ENCODE measurements at places on chromosomes 6 and 20.

DNA sequence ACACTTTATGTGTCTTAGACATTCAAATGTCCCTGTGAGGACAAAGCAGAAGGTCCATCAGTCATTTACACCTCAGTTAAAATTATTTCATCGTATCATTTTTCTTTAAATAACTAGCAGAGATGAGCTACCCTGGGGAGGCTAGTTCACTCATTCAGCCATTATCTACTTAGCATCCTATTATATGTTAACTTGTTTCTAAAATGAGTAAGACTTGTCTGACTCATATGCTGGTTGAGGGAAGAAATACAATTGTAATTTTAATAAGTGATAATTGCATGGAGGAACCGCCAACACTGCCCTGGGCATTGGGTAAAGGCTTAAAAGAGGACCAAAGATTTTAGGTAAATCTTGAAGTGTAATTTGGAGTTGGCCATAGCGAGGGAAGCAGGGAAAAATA, 12.4 kb upstream of the PTPRK start:
- no peak for DNase-seq

- no peak for DNase-seq
Observed at GRCh38 chr6:81298751-81299150, 453.7 kb downstream of the TENT5A start.

DNA sequence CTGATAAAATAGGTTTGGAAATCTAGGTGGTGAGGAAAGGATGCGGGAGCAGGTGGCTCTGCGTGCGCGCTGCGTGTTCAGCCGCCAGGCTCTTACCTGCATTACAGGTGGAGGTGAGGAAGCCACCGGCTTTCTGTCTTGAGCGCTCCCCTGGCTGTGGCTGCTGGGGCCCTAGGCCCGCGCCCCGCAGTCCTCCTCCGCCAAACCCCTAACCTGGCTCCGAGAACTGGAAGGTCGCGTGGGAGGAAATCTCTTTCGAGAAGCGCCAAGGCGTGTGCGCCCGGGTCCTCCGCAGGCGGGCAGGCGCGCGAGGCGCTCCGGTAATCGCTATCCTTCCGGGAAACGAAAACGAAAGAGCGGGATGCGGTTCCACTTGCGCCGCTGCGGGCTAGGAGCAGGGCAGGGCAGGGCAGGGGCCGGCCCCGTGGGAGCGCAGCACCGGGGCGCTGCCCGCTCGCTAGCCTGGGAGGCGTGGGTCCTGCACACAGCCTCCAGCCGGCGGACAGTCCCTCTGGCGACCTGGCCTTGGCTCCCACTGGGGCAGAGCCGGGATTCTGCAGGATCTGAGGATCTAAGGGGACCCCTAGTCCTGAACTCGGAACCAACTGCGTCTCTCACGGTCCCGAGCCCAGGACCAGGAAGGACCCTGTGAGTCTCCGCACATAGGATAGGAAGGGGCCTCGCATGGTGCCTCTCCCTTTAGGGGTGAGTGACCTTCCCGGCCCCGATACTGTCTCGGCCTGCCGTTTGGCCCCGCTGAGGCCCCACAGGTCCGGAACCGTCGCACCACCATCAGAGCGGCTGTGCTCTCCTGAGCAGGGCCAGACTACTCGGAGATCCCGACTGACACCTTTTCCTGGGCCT, at the start of gene ETV7:
Gene ETV7, minus strand, starts transcription at position 230 of the 864 bp plus-strand sequence. Its CDS starts 128 bp downstream, at position 102.
- DNase-seq: peak; percentile 67

DNA sequence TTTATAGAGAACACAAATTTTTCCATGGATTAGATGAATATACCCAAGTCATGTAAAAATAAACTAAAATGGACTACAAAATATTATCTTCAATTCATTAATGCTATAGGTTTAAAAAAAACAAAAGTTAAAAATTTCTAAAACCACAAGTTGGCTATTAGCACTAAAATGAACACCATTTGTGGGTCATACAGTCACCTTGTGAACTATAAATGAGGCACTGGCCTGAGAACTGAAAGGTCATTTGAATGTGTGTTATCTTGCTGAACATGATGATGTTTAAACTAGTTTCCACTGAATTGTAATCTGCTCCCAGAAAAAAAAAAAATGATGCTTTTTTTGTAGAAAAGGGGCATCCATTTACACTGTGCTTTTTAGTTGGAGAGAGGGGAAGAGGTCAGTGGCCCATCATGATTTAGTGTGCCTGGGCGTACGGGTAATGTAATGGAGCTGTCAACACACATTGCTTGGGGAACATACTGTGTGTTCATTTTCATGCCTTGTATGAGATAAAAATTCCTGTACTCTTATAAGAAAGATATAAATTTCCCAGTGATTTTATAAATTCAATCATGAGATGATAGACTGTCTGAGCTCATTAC, 96.6 kb upstream of the FKBP1C start:
- DNase-seq: no peak

DNA sequence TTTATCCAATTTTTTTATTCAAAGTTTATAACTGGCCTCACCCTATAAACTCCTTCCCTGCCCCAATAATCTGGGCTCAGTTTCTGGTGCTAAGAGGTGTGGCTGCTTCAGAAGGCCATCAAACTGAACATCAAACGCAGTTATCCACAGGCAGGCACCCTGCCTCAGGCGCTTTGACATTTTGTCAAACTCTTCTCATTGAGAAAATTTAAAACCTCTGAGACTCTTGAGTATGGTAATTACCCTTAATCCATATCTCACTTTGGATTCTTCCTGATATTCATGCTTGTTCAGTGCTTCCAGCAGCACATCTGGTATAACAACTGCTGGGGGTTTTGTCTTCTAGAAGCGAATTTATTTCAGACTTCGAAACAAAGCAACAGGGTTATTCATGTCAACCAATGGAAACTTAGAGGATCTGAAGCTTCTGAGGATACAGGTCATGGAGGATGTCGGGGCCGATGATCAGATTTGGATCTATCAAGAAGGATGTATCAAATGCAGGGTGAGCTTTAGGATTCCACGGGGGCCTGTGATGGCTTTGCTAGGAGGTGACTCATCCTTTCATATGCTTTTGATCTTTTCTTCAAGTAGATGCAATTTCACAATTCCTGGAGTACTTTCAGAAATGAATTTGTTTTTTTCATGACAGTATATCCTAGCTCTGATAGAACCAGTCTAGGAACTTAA, 68.2 kb downstream of the RTN4IP1 start:
- DNase-seq: no peak

- no peak for DNase-seq
Observed at GRCh38 chr20:36644706-36645095, 1.3 kb downstream of the SLA2 start.

- DNase-seq: no peak
Observed at GRCh38 chr6:26123675-26123946, 36.4 kb downstream of the HFE start.

- no peak for DNase-seq
Observed at GRCh38 chr20:54347166-54347833, 128.1 kb upstream of the DOK5 start.

GRCh38 chr20:51388227-51388626, 154.3 kb downstream of the NFATC2 start:
- no peak for DNase-seq

DNA sequence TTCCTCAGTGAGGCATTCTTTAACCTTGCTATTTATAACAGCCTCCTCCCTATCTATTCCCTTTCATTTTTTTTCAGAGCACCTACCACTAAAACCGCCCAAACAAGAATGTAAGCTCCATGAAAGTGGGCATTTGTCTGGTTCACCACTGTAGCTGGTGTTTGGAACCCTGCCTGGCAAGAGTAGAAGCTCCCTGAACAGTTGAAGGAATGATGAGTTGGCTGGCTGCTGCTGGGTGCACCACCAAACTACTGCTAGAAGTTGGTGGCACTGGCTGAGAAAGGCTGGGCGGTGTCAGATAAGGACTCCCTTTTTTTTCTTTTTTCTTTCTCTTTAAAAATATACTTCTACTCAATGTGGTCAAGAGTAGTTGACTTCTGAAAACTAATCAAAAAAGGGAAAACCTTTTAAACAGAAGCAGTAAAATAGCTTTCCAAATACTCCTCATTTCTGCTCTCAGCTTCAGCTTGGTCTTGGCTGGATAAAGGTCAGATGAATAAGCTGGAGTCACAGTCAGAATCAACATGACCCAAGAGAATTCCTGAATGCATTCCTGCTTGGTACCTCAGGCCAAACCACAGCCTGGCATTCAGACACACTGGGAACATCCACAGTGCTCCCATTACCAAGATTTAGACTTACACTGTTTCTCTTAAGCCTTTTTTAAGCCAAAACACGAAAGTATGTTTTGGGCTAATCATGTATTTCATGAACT, 38.0 kb downstream of the RTN4IP1 start:
- no peak for DNase-seq

GRCh38 chr6:15389765-15390723, 144.2 kb downstream of the JARID2 start:
- peak; percentile 60 for DNase-seq

GRCh38 chr6:7812623-7813022, 86.7 kb downstream of the BMP6 start:
- DNase-seq: no peak

DNA sequence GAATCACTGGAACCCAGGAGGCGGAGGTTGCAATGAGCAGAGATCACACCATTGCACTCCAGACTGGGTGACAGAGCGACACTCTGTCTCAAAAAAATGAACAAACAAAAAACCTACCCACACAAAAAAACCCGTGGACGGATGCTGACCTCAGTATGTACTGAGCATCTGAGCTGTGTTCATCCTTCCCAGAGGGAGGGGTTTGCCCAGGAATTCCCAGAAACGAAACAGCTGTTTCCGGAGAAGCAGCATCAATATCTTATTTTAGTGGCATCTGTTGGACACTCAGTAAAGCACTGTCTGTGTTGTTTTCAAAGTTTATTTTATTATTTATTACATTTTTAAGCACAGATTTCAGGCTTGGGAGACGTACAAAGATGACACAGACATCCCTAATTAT, 18.7 kb downstream of the NANP start:
- no peak for DNase-seq

DNA sequence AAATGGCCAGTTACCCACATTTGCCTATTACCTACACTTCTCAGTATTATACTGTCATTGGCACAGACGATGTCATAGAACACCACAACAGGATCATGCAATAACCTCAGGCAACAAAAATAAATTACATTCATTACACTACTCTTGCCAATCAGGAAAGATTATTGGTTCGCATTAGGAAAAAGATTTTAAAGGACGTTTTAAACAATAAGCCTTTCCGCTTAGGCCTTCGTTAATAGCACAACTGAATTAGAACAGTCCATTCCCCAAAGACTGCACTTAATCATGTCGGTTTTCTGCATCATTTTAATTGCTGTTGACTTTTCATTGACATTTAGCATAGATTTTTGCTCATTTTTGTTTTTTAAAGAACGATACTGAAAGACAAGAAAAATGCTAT, 912 bp upstream of the SENP6 start:
- DNase-seq: no peak

- DNase-seq: no peak
Observed at GRCh38 chr6:142699391-142699790, 245.6 kb downstream of the HIVEP2 start.

DNA sequence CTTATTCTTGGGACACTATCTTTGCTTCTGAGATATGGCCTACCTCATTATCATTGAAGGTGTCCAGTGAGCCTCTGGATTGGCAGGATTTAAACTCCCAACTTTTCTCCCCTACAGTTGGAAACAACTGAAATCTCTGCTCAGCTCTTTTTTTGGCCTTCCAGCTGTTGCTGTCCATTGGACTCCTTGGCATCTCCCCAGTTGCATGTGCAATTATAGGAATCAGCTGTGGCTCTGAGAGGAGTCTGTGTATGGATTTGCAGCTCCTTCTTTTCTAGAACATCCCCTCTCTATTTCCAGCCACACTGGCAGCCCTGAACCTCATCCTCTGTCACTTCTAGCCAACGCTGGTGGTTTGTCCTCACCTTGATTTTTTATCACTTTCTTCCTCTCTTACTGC, 21.2 kb downstream of the RAB22A start:
- no peak for DNase-seq

GRCh38 chr6:87574237-87574804, 15.5 kb downstream of the RARS2 start:
- peak; percentile 24 for DNase-seq

DNA sequence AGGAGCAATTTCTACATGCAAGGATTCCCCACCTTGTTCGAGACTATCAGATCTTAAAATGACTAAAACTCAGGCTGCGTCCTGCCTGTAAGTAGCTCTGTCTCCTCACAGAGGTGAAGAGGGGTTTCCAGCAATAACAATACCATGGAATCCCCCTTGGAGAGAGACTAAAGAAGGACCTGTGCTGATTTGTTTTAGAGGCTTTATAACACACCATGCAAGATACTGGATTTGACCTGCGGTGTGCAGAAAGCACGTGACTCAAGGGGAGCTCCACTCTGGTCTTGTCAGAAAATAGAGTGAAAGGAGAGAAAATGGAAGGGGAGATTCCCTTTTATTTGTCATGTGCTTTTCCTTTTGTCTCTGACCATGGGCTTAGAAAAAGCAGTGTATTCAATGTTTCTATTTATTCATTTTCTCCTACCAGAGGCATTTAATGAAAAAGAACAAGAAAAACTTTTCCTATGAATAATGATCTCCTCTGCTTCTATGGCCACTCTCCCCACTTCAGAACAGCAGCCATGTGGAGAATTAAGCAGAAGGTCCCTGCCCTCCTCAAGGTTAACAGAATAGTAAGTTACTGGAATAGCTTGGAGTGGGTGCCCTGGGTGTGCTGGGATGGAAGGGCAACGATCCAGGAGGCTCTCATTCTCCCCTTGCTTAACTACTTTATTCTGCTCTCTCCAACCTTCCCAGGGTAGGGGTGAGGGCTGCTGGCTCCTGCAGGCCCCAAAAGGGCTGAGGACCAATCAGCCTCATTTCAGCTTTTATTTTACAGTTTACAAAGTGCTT, 19.2 kb upstream of the MRPS10 start:
- peak; percentile 46 for DNase-seq

- DNase-seq: peak; percentile 28
Observed at GRCh38 chr6:135182071-135183001, 1.2 kb downstream of the MYB start.

GRCh38 chr6:90485635-90486277, 101.1 kb downstream of the MAP3K7 start:
- DNase-seq: no peak

DNA sequence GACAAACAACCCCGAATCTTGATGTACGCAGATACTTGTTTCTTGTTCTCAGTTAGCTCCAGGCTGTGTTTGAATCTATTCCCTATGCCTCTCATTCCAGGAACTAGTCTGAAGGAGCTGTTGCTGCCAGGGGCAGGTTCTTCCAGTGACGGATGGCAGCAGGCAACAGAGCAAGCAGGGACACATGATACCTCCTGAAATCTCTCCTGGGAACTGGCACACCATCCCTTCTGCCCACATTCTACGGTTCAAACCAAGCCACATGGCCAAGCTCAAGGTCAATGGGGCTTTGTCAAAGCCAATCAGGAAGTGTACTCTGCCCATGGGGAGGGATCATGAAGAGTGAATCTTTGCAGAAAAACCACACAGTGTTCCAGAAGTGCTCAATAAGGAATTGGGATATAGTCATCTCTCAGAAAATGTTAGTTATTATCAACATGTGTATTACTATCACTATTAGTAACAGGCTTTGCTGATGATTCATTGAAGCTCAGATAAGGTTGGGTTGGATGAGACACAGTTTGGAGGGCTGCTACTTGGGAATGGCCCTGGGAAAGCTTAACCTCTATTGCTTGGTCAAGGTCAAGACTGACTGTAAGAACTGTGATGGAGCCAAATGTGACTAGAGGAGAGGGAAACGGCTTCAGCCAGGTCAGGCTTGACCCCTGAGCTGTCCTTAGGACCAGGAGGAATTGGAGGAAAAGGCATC, 454.9 kb downstream of the PTPRT start:
- DNase-seq: no peak

GRCh38 chr6:150689900-150690590, 90.4 kb downstream of the PLEKHG1 start:
- DNase-seq: peak; percentile 28

- no peak for DNase-seq
Observed at GRCh38 chr6:91613481-91613880, 1026.6 kb upstream of the MAP3K7 start.

GRCh38 chr6:131001111-131001736, 61.8 kb downstream of the EPB41L2 start:
- no peak for DNase-seq
